ENCODE measurements at places on chromosomes 11 and 22.

DNA sequence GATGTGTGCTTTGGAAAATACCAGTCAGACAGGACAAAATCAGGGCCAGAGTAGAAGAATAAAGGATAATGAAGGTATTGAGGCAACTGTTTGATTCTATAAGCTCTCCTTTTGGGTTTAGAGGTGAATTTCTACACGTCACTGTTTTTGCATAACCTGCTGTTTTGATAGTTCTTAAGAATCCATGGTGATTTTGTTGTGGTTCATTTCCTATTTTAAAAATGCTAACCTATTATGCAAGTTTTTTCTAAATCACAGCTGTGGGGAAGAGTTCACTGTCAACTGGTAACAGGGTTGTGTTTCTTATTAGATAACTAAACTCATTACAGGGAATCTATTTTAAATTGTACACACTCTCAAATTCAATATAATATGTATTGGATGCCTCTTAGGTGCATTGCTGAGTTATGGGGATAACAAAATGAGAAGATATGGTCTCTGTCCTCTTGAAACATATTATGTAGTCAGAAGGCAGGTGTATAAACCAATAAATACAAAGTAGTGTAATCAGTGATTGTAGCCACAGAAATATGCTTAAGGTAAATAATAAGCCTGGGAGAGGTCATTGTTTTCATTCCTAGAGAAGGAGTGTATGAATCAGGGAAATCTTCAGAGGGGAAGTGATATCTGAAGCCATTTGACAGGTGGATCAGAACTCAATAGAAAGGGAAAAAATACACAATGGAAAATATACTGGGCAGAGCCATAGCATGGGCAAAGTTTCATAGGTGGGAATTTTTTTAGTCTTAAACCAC, 192.5 kb downstream of the FAT3 start:
- no peak for DNase-seq

DNA sequence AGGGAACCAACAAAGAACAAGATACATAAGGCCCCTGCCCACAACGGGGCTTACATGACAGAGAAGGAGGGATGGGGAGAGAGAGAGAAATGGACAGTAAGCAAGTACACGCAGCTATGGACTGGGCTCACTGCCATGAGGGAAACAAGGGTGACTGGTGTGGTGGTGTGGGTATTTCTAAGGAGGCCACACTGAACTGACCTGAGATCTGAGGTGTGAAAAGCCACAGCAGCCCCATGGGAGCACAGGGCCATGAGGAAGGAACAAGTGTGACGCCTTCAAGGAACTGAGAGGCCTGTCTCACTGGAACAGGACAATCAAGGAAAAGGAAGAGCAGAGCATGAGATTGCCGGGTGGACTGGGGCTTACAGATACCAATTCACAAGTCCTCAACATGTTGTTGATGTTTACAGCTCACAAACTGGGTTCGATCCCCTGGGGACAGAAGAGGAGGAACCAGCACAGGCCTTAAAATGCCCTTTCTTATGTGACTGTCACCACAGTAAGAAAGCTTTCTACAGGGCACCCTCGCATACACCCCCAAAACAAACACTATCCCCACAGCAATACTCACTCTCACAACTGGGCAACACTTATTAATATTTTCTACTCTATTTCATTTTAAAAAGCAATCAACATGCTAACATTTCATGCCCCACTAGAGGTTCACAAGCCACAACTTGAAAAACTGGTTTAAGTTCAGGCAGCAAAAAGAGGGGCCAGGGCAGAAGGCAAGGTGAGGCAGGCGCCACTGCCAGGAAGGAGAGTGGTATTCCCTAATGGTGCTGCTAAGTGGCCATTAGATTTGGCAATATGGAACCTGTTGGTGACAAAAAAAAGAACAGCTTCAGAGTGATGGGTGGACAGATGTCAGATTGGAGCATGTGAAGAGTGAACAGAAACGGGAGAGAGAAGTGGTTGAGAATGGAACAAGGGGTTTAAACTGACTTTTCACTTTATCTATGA, 39.1 kb downstream of the TCIRG1 start:
- DNase-seq = peak; percentile 44

- DNase-seq = peak; percentile 10
Measured at GRCh38 chr22:33451866-33452469, 393.8 kb upstream of the SYN3 start.

- no peak for DNase-seq
Measured at GRCh38 chr11:122304306-122304705, 188.3 kb upstream of the BLID start.

DNA sequence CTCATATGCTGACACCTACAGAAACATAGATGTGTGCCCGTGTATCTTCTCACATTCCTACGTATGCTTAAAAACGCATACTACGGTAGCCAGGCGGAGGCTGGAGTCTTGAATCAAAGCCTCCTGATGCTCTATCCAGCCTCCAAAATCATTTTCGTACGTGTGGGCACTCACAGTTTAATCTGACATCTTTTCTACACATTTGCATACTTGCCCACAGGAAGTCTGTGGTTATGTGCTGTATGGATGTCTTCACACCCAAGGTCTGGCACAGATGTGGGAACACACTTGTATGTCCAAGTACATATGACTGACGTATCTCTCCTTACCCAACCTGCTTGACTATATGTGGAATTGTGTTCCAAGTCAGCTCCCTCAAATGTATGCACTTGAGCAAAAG, 561.8 kb upstream of the CADM1 start:
- DNase-seq = no peak

GRCh38 chr11:73186294-73186850, 31.7 kb upstream of the P2RY2 start:
- no peak for DNase-seq

GRCh38 chr11:47523490-47524225, 29.3 kb downstream of the CELF1 start:
- peak; percentile 93 for DNase-seq

DNA sequence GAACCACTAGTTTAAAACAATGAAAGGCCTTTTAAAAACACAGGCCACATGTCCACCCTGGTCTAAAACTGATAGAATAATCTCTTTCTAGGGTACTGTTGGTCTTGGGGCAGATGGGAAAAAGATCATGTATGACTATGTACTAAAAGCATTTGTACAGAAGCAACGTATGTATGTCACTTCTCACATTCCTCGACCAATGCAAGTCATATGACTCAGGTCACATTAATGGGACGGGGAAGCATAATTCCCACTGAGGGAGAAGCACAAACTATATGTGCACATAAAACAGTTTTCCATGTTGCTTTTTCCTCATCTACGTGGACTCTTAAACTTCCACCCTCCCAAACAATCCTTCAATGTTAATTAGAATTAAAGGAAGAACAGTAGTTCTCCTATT, 32.2 kb upstream of the GAB2 start:
- DNase-seq = peak; percentile 31

Measured in choroid plexus epithelial cell (primary cell).